ENCODE measurements at places on chromosomes 3 and 15.

DNA sequence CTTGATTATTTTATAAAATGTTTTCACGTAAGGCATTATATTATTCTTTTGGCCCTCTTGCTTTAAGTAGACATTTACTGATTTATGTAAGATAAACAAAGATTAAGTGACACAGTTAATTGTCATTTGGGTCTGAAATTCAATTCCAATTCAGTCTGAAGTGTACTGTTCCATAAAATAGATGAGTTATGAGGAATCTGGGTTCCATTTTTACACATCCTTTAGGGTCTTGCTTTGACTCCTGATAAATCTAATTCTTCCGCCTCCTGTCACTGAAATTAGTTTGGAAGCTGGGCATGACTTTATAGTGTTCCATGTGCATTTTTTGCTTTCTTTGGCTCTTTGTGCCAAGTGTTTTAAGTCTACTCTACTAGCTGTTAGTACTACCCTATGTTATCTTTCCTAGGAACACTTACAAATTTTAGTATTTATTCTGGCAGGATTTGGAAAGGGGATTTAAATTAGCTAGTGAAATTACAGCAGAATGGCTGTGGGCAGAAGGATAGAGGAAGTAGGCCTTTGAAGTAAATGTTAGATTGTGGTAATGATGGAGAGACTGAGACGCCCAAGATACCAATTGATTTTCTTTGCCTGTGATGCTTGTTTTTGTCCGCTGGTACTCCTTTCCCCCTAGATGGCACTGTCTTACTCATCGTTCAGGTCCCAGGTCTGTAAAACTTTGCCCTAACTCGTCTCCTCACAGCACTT, 14.3 kb downstream of the ARL8B start:
- no peaks in the 10 kb centered on the region for H3K27me3 ChIP-seq
- peaks cover 6% of the 10 kb centered on the region for H3K36me3 ChIP-seq
- H3K27ac ChIP-seq, result peak overlapping the region; percentile 22

DNA sequence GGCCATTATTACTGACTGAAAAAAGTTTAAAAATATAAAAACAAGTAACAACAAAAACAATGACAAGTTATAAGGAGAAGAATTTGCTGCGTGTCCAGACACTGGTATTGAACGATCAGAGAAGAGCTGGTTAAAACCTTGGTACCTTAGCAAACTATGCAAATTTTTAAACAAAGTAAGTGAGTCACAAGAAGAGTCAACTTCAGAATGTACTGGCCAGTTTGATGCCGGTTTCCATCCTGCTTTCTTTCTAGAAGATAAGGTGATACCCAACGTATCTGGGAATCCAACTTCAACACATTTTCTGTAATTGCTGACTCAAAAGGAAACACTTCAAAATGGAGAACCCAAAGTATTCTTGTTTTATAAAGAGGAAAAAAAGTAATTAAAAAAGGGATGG, 49.8 kb downstream of the RUBCN start:
- peaks cover 15% of the 10 kb centered on the region for H3K36me3 ChIP-seq
- no peaks in the 10 kb centered on the region for H3K4me1 ChIP-seq
- no peak for DNase-seq
- H3K4me3 ChIP-seq, result no peak overlapping the region
- H3K27me3 ChIP-seq, result no peaks in the 10 kb centered on the region
- no peak overlapping the region for H3K27ac ChIP-seq

DNA sequence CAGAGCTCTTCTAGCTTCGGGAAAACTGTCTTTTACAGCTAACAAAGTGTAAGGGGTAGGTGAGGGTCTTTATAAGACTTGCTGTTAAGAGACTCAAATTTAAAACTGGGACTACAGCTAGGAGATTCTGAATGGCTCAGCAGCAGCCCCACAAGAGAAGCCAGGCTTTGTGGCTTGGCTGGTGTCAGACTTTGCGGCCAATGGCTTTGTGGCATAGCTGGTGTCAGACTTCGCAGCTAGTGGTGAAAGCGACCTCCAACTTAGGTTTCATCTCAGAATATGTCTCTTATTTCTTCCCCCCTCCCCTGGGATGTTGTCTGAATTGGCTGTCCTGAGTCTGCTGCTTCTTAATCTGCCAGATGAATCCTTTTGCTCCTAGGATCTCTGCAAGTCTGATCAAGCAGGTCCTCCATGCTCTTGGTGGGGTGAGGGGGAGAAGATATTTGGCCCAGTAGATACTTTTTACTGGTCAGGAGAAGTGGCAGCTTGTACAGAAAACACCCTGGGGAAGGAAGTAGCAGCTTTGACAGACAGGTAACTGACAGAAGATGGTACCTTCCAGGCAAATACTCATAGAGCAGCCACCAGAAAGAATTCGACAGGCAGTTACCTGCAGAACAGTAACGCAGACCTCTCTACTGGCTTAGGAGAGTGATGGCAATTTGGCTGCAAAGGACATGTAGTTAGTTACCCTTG, 8.4 kb downstream of the BOC start:
- DNase-seq, result no peak
- H3K27me3 ChIP-seq, result peaks cover 5% of the 10 kb centered on the region
- H3K4me3 ChIP-seq, result no peak overlapping the region
- H3K27ac ChIP-seq, result no peak overlapping the region
- H3K36me3 ChIP-seq, result peaks cover 3% of the 10 kb centered on the region

DNA sequence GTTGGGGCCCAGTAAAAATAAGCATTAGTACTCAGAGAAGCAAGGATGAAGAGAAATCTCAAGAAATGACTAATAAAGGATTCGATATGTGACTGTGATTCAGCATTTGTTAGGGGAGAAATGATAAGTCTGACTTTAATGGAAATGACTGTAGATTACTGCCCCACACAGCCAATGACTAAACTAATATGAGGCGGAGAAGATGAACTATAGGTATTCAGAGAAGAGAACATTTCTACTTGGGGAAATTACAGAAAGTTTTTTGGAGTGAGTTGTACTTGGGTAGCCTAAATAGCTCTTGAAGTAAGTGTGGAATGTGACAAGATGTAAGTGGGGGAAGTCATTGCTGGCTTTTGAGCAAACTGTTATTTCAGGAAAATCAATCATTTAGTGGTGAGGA, 380.0 kb downstream of the PDCD6IP start:
- no peak for DNase-seq
- no peaks in the 10 kb centered on the region for H3K27me3 ChIP-seq
- no peaks in the 10 kb centered on the region for H3K36me3 ChIP-seq
- no peak overlapping the region for H3K4me3 ChIP-seq
- peaks cover under 1% of the 10 kb centered on the region for H3K4me1 ChIP-seq

Data from progenitor cell of endocrine pancreas (in vitro differentiated cells).